ENCODE measurements at places on chromosomes 5 and 9.

- DNase-seq, result no peak
These were observed 1.4 kb downstream of the CEP120 start for GRCh38 chr5:123421773-123422172.

DNA sequence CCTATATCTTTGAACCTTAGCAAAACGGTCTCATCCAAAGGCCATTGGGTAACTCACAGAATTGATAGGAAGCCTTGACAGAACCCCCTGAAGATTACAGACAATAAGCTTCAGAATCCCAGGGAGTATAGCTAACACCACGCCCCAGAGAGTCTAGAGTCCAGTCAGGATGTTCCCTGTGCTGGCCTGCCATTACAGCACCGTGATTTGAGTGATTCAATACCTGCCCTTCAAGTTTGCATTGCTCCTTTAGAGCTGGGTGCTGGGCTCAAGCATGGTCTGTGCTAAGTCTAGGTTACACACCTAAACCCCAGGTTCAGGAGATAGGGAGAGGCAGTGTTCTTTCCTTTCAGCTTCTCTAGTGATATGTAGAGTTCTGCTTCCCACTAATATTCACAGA is 90.5 kb downstream of the RASEF start:
- DNase-seq, result no peak

GRCh38 chr9:99533421-99533820 is 288.3 kb upstream of the NR4A3 start:
- DNase-seq, result no peak

- no peak for DNase-seq
These were observed 1993.4 kb downstream of the EFNA5 start for GRCh38 chr5:105677291-105677690.

Data from suprapubic skin (tissue), 4 donors.